PC-3 (cell line): ENCODE measurements at places on chromosomes 12 and 14. TPM values are rescaled to one million over a fixed set of nuclear protein-coding genes. Genes with fewer than 3 reads are reported as not detected.

DNA sequence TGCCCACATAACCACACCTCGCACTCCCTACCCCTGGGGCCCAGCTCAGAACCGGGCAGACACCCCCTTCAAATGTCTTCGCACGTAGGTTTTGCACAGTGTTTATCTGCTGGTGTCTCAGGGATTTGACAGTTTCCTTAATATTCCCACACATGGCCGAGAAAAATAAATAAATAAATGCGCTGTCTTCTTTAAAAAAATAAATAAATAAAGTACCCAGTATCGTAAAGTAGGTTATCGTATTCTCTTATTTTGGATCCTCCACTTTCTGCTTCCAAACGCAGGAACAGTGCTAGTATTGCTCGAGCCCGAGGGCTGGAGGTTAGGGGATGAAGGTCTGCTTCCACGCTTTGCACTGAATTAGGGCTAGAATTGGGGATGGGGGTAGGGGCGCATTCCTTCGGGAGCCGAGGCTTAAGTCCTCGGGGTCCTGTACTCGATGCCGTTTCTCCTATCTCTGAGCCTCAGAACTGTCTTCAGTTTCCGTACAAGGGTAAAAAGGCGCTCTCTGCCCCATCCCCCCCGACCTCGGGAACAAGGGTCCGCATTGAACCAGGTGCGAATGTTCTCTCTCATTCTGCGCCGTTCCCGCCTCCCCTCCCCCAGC lies 710 bp upstream of the FOS start:
- DNase-seq: no peak

- DNase-seq: peak; percentile 57
Observed at GRCh38 chr12:130013771-130014484, 110.1 kb upstream of the TMEM132D start.

ZNF891 gene
- 0.86 and 0.98 TPM in 2 replicates for total RNA-seq

DNA sequence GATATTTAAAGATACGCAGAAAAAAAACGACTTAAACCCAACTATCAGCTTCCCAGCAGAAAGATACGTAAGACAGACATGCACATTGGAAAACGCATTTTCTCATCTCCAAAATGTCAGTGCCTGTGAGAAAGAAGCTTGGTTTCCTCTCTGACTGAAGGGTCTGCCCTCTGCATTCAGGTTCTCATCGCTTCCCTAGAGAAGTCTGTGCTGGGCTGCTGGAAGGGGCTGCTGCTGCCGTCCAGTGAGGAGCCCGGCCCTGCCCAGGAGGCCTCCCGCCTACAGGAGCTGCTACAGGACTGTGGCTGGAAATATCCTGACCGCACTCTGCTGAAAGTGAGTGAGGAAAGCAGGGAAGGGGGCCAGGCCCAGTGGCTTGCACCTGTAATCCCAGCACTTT lies 4.7 kb upstream of the PFDN5 start:
- no peak for DNase-seq

GRCh38 chr12:109461049-109461845 lies 15.9 kb downstream of the KCTD10 start:
- DNase-seq: peak; percentile 53

DNA sequence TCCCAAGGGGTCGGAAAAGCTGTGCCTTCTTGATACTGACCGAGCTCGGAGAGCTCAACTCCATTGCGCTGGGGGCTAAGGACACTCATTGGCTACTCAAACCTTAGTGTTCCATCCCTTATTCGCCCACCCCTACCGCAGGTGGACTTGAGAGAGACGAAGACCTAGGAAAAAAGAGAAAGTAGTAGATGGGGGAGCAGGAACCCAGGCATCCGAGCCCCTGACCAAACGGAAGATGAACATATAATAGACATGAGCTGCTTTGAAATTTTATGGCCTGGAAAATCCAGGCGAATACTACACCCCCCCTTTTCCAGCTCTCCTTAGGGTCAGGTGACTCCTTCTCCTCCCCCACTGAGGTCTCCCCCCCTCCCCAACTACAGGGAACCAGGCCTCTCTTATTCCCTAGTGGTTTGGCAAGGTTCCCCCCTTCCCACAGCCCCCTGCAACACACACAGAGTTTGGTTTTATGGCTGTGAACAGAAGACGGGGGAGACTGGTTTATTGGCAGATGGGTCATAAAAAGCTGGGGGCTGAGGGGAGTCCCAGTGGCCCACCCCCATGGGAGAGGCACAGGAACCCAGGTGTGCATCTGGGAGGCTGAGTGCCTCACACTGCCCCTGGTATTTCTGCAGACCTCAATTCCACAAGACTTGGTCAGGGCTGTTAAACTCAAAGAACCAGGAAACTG lies 1.6 kb downstream of the GDF11 start:
- no peak for DNase-seq

GRCh38 chr12:108696111-108696995 lies 35.0 kb downstream of the CORO1C start:
- DNase-seq: peak; percentile 96

DNA sequence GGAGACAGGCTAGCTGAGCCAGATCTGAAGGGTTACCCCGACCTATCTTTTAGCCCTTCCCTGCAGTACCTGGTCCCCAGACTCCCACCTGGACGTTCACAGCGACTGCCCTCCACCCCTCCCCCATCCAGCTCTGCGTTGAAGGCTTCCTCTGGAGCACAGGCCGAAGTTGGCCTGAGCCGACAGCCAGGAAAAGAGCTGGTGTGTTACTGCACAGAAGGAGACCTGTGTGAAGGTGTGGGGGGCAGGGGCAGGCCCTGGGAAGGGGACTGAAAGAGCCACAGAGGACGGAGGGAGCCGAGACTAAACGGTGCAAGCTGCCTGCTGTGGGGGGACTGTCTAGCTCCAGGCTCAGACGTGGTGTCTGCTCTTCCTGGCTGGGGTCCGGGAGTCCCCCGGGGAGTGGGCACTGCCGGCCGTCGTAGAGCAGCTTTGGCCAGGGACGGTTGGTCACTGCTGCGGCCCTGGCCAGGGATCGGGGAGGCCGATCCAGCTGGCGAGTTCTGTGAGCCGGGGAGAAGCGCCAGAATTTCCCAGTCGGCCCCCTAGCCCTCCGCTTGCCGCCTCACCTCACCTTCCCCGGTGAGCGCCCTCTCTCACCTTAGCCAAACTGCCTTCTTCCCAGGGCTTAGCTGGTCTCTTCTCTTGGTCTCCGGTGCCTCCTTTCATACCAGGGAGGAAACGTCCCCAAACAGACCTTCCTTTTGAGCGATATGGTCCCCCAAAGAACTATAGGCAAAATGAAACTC lies 899 bp upstream of the COL2A1 start:
- DNase-seq: no peak

- peak; percentile 35 for DNase-seq
Observed at GRCh38 chr12:132866251-132866828, 21.1 kb downstream of the CHFR start.

DNA sequence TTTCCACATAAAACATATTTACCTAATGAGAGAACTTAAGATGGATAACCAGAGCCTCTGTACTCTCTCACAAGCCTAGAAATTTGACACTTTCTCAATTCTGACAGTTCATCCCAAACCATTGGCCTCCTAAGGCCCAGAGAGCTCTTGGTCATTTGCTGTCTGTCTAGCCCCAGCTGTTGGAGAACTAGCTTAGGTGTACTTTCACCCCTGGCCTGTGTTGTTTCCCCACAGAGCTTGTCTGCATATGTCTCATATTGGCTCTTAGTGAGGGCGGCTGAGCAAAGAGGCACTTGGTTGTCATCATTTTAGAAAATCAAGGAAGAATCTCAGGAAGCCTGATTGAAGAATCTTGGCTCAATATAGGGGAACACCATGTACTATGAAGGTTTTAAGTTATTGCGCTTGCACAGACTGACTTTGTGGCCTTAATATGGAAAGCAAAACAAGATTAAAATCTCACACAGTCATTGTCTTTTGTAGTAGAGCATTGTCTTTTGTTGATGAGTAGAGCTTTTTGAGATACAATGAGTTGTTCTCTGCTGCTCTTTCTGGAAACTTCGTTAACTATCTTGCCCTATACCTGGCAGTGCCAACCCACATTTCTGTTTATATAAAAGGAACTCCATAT lies 324.6 kb downstream of the RAD51B start:
- DNase-seq: no peak

PRICKLE1 gene
- total RNA-seq: 16.2 and 17.2 TPM in 2 replicates

GRCh38 chr12:16622338-16622737 lies 16.4 kb upstream of the LMO3 start:
- no peak for DNase-seq

GRCh38 chr12:42776396-42776795 lies 186.8 kb upstream of the PRICKLE1 start:
- no peak for DNase-seq

RHOJ gene
- not detected in 2 replicates for total RNA-seq

GRCh38 chr12:115964626-115965025 lies 312.9 kb downstream of the MED13L start:
- no peak for DNase-seq

DNA sequence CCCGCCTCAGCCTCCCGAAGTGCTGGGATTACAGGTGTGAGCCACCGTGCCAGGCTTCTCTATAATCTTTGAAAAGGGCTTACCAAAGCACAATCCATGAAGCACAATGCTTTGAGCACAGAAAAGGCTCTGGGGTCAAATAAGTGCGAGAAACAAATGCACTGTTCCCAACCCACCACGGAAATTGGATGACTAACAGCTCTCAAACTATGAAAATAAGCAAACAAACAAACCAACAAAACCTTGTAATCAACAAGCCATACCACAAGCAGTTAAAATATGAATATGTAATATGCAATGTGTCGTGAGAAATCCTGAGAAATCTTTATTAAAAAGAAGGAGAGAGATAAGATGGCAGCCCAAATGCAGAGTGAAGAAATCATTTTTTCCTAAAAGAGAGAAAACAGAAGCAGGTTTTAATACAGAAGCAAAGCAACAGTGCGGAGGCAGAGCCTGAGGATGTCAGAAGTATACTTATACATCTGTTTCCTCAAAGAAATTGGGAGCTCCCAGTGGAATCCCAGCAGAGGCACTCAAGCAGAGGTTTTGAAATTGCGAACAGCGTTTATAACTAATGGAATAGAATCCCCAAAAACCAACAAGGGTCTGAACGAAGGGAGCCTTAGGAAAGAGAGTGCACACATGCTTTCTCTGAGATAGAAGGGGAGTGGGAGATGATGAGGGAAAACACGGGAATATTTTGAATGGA lies 17.1 kb downstream of the SMCO2 start:
- no peak for DNase-seq

ENDOU gene
- not detected in 2 replicates for total RNA-seq

- DNase-seq: no peak
Observed at GRCh38 chr12:56930241-56930640, 4.0 kb downstream of the SDR9C7 start.
